ENCODE measurements at places on chromosomes 16 and 17.

DNA sequence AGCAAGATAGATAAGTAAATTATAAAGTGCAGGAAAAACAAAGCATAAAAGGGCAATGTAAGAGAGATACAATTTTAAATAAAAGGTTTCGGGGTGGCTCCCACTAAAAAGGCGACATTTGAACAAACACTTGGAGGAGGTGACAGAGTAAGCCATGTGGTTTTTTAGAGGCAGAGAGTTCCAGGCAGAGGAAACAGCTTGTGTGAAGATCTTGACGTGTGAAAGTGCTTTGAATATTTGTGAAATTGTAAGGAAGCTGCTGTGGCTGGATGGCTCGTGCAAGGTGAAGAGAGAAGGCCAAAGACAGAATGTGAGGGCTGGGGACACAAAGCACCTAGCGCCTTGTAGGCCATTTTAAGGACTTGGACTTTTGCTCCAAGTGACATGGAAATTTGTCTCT lies 28.6 kb upstream of the HYDIN start:
- DNase-seq, result no peak

DNA sequence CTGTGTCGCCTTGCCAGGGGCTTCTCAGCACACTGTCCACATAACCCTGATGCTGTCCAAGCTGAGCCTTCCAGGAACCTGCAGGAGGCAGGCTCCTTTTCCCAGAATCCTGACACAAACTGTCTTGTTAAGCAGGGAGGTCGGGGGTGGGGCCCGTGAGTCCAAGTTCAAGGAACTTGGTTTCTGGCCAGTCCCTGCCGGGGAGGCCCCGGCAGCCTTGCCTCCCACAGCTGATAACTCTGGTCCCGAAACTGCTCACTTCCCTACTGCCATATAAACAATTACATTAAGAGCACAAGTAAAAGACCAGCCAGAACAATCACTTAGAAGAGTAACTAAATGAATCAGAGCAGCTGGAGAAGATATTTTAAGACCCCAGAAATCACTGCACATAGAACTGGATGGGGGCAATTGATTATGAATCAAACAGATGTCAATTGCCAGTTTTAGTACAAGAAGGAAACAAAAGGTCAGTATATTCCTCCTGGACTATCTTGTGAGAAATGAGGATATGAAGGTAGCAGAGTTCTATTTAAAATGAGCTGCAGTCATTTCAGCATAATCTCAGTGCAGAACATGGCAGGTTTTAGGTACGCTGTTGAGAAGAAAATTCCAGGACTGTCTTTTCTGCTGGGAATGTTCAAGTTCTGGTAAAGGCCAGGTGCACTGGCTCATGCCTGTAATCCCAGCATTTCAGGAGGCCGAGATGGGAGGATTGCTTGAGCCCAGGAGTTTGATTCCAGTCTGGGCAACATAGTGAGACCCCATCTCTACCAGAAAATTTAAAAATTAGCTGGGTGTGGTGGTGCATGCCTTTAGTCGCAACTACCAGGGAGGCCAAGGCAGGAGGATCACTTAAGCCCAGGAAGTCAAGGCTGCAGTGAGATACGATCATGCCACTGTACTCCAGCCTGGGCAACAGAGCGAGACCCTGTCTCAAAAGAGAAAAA lies 169.8 kb downstream of the PITPNC1 start:
- DNase-seq, result no peak

DNA sequence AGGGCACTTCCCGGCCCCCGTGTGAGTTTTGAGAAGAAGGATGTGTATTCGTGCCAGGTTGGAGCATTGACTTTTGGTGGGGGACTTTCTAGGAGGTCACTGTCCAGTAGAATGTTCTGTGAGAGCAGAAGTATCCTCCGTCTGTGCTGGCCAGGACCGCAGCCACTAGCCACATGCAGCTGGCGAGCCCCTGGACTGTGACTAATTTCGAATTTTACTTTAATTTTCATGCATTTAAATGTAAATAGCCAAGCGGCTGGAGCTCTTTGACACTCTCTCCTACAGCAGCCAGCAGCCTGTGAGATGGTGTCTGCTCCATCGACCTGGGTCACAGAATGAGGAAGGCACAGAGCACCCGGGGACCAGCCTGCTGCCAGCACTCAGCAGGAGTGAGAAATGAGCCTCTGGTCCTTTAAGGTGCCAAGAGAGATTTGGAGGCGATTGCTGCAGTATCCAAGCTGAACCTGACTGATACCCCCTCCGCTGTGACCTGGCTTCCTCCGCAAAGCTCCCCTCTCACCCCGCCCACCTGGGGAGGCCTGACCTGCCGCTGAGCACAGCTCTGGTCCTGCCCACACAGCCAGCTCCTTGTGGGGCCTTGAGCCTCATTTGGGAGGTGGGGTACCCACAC lies 7.8 kb downstream of the ATP2A3 start:
- DNase-seq, result no peak

GRCh38 chr17:35809855-35810461 lies 674 bp downstream of the TAF15 start:
- DNase-seq, result no peak

GRCh38 chr17:31116167-31116566 lies 21.4 kb downstream of the NF1 start:
- no peak for DNase-seq

DNA sequence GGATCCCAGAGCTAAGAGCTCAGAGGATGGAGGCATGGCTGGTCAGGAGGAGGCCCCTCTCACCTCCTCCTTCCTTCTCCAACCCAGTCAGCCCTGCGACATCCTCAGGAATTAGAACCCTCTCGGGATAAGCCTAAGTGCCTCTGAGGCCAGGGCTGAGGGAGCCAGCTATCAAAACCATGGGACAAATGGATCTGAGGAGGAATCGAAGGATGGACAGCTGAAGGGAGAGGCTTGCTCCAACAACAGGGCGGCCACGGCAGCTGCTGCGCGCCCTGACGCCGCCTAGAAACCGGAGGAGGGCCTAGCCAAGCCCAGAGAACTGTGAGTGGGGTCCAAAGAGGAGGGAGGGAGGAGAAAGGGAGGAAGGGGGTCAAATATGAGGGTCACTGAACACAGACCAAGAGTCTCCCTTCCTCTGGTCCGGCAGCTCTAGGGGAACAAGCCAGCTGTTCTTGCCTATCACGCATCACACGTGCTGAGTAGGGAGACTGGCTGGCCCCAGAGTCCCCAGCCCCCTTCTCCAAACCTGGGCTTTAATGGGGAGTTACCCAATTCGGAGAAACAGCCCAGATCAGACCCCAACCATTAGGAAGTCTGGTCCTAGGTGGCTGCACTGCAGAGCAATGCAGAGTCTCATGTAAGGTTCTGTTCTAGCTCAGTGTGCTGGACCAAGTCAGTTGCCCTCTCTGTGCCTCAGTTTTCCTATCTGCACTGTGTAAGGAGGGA lies 5.9 kb upstream of the HOXB13 start:
- DNase-seq, result no peak

DNA sequence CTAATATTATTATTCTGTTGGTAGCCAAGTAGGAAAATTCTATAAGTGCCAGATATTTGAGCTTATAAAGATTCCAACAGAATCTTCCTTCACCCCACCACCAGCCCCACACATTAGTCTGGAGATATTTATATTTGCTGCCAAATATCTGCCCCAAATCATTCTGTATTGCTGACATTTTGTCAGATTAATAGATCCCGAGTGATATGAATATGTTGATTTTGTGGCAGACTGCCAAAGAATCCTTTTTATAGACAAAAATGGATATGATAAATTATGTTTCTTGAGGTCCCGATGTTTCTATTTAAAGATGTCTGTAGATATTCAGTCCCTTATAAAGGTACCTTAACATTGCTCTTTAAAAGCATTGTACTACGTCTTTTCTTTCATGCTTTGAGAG lies 162.2 kb upstream of the KCNJ16 start:
- DNase-seq, result no peak

GRCh38 chr16:75679366-75679765 lies 2.6 kb upstream of the CPHXL2 start:
- DNase-seq, result no peak

DNA sequence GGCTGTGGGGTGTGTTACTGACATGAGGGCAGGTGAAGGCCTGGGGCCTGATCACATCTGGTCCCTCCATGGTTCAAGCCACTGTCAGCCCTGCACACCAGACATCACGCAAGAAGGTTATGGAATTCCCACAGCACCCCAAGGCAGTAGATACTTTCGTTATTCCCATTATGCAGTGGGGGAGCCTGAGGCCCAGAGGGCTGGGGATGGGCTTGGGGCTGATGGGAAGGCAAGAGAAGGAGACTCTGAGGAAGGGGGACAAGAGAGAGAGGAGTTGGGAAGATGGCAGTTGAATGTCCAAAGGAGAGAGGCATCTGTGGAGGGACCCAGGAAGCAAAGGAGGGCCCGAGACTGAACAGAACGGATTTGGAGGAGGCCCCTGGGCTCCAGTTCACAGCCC lies 34.7 kb downstream of the TRPV2 start:
- DNase-seq, result no peak

GRCh38 chr17:7081341-7082062 lies 1.5 kb upstream of the CLEC10A start:
- peak; percentile 8 for DNase-seq

DNA sequence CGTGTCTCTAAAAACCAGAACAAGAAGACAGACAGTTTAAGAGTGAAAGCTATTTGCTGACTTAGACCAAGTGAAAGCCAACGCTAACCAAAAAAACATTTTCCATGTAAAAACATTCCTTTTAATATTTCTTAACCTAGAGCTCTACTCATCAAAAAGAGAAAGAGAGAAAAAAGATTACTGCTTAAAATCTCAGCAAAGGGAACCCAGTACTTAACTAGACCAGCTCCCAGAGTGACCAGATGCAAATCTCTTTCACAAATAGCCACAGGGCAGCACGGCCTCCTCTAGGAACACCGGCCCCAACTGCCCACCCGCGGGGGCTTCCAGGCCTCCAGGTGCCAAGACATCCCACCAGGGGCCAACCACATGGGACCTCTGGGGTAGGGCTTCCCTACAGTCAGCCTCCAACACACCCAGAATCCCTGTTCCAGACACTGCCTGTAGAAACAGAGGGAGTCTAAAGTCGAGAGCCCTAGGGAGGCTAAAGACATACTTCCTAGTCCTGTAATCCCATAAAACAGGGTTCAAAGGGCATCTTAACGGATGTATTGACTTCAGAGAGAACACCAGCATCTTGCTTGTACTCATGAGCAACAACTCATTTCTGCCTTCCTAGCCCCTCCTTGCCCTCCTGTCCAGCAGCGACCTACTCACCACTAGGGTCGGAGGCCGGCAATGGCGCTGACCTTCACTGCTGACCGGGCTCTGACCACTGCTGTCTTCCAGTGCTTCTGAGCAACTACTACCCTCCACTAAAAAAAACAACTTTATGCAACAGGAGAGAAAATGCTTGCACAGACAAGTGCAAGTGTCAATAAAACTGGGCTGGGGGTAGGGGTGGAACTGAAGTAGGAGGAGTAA lies 21.3 kb downstream of the ZCCHC14 start:
- DNase-seq, result no peak

GRCh38 chr17:49977463-49978389 lies 8.7 kb downstream of the DLX4 start:
- no peak for DNase-seq

DNA sequence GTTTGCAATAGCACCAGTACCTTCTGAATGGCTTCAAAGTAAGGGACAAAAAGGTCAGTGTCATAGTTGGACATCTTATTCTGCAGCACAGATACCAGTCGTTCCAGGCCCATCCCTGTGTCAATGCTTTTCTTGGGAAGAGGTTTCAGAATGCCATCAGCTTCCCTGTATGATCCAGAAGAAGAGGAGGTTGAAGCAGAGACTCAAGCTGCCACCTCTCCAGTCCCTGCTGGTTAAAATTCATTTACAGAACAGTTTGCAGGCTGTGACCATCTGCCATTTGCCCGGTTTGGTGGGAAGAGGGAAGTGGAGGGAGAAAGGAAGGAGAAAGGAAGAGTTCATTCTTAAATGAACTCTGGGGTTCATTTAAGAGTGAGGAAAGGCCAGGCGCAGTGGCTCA lies 18.4 kb upstream of the EXOSC6 start:
- no peak for DNase-seq

DNA sequence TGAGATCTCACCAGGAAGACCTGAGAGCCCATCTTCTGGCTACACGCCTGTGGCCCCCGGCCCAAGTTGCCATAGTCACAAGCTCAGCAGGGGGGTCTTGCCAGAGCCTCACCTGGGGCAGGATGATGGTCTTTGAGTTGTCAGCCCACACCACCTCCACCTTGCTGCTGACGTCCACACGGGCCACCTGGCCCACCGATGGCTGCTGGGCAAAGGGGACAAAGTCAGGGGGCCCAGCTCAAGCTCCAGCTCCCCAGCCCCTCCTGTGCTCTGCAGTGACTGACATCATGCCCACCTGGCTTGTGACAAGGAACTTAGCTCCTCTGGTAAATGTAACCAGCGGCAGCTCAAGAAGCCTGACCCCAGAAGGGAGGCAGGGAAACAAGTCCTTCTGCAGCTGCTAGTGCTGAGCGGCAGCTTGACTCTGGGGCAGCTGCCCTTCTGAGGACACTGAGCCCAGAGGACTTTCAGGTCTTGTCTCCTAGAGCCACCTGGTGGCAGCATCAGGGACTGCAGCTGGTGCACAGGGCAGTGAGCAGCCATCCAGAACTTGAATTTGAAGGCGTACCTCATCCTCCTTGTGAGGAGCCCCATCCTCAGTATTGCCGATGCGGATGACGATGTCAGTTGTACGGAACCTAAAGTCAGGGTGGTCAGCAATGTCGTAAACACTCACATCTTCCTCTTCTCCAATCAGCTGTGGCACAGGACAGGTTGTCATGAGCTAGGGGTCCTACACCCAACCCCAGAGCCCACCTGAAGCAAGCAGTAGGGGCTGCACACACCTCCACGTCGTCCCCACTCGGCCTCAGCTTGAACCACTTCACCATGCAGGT lies 13.5 kb downstream of the SPHK1 start:
- DNase-seq, result peak; percentile 59

GRCh38 chr17:2745317-2746037 lies 4.0 kb downstream of the CCDC92B start:
- DNase-seq, result no peak

- no peak for DNase-seq
Observed at GRCh38 chr17:50609380-50610074, 25.2 kb upstream of the ABCC3 start.

GRCh38 chr17:50372222-50372757 lies 694 bp downstream of the MRPL27 start:
- DNase-seq, result no peak

DNA sequence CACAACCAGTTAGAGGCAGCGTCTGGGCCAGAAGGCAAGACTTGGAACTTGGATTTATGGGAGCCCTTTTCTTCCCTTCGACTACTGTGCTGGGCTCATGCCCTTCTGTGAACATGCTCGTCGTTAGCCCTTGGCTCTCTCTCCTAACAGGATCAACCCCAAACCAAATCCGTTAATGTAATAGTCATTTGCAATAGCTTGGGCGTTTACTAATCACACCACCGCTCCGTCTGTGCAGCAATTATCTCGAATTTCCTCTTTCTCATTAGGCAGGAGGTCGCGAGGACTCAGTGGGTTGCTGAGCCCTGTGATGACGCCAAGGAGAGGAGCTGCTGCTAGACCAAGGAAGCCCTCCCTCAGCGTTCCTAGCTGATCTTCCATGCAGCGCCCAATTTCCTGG lies 114.7 kb downstream of the ENGASE start:
- DNase-seq, result no peak

GRCh38 chr17:27984816-27985215 lies 57.7 kb upstream of the NLK start:
- no peak for DNase-seq

GRCh38 chr17:20986767-20987510 lies 55.9 kb downstream of the USP22 start:
- DNase-seq, result no peak

- DNase-seq, result no peak
Observed at GRCh38 chr16:77937473-77938149, 84.7 kb upstream of the CLEC3A start.

- no peak for DNase-seq
Observed at GRCh38 chr17:79871131-79871530, 31.9 kb upstream of the CBX4 start.

GRCh38 chr17:81667754-81668153 lies 1.2 kb downstream of the CCDC137 start:
- DNase-seq, result no peak

Measured in activated CD8-positive, alpha-beta memory T cell treated with anti-CD3 and anti-CD28 coated beads for 1 hour (primary cell).